ENCODE measurements at places on chromosomes 6 and 20.

- no peak for DNase-seq
These were observed 116.0 kb upstream of the SUPT3H start for GRCh38 chr6:45493761-45494160.

DNA sequence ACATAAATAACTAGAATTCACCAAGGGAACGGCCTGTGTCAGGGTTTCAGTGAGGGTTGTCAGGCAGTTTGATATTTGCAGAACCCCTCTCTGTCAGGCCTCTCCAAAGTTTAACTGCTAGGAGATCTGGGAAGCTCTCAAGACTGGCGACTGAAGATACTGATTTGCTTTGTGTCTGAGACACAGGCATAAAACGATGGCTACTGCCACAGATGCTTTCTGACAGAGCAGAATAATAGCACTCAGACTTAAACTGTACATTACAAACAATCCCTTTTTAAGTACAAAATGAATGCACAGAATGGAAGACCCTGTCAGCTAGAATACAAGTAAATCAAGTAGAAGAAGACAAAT, 7.2 kb upstream of the ATXN1 start:
- no peak for DNase-seq

GRCh38 chr6:43869079-43869710, 99.2 kb downstream of the VEGFA start:
- DNase-seq: no peak

DNA sequence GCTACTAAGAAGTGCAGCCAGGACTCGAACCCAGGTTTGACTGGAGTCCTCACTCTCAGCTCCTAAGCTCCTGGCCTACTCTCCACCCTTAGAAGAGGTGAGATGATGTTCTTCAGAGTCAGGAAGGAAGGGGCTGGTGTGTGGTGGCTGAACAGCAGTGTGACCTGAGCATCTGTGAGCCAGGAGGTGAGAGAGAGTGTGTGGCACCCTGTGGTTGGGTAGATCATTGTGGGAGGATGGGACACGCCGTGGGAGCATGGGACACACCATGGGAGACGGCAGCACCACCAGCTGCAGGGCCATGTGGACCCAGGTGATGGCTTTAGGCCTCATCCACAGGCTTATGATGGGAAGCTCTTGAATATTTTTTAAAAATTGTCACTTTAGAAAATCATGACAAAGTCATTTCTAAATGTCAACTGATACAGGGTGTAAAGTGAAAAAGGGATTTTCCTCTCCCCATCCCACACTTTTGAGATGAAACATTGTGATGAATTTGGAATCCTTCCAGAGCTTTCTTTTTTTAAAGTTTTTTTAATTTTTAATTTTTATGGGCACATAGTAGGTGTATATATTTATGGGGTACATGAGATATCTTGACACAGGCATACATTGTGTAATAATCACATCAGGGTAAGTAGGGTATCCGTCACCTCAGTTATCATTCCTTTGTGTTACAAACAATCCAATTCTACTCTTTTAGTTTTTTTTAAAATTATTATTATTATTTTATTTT, 31.6 kb downstream of the SRC start:
- DNase-seq: no peak

DNA sequence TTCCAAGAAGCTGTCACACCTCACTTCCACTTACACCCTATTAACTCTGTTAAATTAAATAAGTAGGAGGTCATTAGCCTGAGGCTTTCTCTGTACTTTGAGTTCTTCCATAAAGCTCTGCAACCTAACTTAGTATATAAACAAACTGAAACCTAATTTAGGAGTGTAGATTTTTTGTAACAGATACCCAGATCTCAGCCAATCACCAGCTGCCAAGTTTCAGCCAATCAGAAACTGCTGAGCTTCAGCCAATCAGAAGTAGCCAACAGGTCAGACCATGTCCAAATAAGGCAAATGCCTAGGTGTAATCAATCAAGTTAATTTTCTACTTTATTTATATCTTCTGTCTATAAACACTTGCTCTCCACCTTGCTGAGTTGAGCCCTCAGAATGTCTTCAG, 142.7 kb upstream of the SULF2 start:
- no peak for DNase-seq

- DNase-seq: no peak
These were observed 768.5 kb upstream of the GJE1 start for GRCh38 chr6:141364232-141364631.

GRCh38 chr6:25301362-25301761, 22.2 kb downstream of the CARMIL1 start:
- peak; percentile 83 for DNase-seq

DNA sequence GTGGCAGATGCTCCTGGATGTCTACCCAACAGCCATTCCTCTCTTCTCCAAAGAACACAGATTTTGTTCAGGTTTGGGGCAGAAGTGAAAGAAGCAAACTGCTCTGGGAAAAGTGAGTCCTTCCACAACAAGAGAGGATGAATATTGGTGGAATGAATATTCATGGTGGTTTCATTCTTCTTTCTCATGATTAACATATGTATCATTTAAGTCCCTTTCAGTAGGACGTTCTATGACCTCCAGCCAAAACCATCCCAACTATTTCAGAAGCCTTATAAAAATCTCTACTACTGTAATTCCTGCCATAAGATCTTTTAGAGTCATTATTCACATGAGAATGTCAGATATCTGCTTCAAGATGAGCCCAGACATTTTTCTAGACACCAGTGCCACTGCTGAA, 44.4 kb downstream of the MDN1 start:
- DNase-seq: no peak

GRCh38 chr6:155449450-155450239, 6.0 kb downstream of the NOX3 start:
- no peak for DNase-seq

- no peak for DNase-seq
These were observed 440.1 kb downstream of the EPHA7 start for GRCh38 chr6:92979281-92979680.

DNA sequence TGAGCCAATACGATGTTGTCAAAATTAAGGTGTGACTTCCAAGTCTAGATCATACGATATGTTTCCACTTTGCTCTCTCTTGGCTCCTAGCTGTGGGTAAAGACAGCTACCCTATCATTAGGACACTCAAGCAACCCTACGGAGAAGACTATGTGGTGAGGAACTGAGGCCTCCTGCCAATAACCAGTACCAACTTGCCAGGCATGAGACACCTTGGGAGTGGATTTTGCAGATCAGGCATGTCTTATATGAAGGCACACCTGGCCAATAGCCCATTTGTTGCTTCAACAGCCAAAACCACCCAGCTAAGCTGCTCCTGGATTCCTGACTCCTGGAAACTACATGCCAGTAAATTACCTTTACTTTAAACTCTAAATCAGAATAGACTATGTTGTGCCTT, 863.4 kb downstream of the DHX35 start:
- no peak for DNase-seq

DNA sequence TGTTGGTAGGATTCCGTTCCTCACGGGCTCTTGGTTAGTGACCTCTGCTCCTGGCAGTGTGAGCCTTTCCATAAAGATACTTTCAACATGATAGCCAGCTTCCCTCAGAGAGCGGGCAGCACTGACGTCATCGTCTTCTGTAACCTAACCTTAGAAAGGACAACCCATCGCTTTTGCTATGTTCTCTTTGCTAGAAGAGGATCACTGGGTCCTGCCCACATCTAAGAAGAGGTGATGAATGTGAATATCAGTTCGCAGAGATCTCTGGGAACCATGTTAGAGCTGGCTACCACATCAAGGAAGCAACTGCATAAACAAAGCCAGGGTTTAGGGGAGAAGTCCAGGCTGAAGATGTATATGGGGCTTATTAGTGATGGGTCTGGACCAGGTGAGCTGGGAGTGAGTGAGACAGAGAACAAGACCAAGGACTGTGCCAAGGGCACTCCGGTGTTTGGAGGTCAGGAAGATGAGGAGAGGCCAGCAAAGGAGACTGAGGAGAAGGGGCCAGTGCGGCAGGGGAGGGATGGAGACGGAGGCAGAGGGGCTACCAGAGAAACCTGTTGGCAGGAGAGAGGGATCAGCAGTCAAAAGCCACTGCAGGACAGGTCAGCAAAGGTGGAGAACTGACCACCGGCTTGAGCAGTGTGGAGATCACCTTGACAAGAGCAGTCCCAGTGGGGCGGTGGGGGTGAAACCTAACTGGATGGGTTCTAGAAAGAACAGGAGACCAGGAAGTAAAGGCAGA, 39.7 kb downstream of the PIM1 start:
- no peak for DNase-seq

GRCh38 chr20:56636716-56637115, 7.6 kb downstream of the TFAP2C start:
- DNase-seq: no peak

DNA sequence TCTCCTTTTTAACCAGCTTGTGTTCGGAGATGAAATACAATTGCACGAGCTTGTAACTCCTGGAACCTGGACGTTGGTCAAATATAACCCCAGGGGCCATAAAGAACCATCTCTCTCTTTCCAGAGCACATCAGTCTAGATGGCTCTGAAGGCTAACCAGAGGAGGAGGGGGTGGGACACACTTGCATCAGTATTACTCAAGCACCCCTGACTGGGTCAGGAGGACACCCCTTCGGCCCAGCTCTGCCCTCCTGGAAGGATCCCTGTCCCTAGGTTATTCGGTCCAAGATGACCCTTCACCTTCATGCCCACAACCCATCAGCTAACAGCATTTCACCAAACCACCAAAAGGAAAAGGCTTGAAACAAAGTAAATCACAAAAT, 67.1 kb downstream of the FYN start:
- DNase-seq: no peak

DNA sequence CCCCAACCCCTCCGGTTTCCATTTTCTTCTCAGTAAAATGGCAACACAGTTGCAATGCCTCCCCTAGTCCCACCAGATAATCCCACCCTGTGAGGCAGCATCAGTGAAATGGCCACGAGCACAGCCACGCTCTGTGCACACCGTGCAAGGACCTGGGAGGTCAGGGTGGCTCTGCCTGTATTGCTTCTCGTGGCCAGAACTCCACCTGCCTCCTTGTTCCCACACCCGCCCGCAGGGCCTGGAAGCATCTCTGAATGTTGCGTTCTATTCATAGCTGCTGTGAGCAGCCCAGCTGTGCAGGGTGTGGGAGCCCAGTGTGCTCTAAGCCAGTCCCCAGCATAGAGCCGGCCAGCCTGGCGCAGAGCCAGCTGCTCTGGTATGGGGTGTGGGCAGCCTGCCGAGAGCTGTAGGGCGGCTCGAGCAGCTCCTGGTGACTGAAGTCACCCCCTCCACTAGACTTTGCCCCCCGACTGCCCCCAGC, 161.1 kb downstream of the DLL1 start:
- DNase-seq: no peak

DNA sequence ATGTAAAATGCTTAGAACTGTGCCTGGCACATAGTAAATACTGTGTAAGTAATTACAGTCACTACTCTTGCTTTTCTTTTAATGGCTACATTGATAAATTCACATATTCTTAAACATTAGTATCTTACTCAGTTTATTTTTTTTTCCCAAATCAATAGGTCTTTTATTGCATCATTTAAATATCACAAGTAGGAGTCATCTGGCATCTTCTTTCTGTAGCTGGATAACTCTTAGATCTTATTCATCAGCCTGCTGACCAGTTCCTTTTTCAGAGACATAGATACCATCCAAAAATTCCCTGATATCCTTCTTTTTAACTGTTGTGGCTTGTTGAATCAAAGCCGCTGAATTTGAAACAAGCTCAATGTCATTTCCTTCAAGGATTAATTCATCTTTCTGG, 20.0 kb upstream of the PHF3 start:
- no peak for DNase-seq

GRCh38 chr6:122428781-122429180, 29.3 kb downstream of the HSF2 start:
- DNase-seq: no peak

DNA sequence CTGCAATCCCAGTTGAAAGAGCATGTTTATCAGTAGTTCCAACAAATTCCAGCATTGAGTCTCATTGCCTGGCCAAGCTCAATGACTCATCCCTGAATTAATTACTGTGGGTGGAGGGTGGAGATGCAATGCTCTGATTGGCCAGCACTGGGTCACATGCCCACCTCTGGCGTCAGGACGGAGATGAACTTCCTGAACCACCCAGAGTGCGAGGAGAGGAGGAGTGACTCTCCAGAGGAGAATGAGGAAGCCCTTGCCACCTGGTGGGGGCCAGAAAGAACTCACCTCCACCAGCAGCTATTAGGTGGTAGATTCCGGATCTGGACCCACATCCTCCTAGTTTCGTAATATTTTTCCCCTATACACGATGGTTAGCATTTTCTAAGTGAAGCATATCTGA, 283.9 kb downstream of the TBC1D7 start:
- peak; percentile 15 for DNase-seq

GRCh38 chr20:34954904-34955230, 739 bp downstream of the GSS start:
- DNase-seq: peak; percentile 58

DNA sequence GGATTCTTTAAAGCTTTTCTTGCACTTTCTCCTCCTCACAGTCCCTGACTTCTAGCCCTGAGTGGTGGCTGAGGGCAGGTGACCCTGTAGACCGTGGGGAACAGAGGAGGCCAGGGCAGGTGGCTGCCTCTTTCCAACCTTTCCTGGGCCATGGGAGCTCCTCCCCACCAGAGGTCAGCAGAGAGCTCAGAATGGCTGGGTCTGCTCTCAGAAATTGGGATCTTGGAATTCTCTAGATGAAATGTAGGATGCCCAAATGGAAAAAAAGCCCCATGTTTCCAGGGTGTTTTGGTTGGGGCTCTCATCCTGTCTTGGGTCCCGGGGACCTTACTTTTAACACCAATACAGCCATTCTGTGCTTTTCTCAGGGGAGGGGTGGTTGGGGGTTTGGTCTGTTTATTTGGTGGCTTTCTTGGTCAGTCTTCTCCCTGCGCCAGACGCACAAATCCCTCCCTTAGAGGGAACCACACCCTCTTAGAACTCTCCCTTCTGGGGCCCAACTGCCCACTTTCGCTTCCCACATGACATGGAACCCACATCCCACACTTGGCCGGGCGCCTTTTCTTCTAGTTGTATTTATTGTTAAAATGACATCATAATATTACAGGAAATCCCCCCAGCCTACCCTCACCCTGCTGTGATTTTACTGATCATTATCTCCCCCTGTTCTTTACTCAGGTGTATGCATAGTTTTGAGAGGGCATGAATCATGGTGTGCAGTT, 17.9 kb downstream of the GNAS start:
- DNase-seq: peak; percentile 59

- no peak for DNase-seq
These were observed 1.6 kb downstream of the PXDC1 start for GRCh38 chr6:3749977-3750316.

DNA sequence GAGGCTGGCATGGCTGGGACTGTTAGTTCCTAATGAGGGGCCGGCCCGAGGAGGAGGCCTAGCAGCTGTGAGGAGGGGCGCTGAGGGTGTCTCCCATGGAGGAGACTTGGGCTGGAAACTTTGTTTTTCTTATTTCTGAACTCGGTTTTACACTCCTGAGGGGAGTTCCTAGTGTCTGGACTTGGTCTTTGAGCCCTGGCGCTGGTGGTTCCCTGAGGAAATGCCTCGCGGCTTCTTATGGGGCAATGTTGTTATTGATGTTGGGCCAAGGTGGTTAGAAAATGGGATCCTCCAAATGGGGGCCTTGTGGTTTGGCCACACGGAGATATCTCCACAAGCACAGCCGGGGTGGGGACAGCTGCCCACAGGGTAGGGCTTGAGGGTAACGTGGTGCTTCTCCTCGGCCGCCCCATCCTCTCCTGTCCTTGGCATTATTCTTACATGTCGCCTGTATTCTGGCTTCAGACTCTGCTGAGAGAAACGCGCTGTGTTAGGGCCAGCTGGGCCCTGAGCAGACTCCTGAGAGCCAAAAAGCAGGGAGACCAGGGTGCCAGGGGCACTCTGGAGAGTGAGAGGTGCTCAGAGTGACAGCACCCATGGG, 136.9 kb downstream of the FOXO3 start:
- DNase-seq: no peak

GRCh38 chr6:3902871-3903648, 53.9 kb downstream of the FAM50B start:
- DNase-seq: peak; percentile 70
